Fibroblast of skin of scalp (primary cell): ENCODE measurements at places on chromosomes 4 and X.

GRCh38 chr4:55733932-55734331 lies 85.7 kb upstream of the EXOC1L start:
- DNase-seq = peak; percentile 33

- DNase-seq = no peak
Observed at GRCh38 chr4:47471591-47471990, 8.1 kb upstream of the COMMD8 start.

GRCh38 chr4:118338981-118339765 lies 13.6 kb downstream of the PRSS12 start:
- peak; percentile 83 for DNase-seq

- no peak for DNase-seq
Observed at GRCh38 chr4:1533501-1534064, 127.3 kb upstream of the NKX1-1 start.

- no peak for DNase-seq
Observed at GRCh38 chr4:41679991-41680390, 68.5 kb downstream of the PHOX2B start.

GRCh38 chrX:71599965-71600364 lies 18.3 kb downstream of the CXCR3 start:
- DNase-seq = no peak

DNA sequence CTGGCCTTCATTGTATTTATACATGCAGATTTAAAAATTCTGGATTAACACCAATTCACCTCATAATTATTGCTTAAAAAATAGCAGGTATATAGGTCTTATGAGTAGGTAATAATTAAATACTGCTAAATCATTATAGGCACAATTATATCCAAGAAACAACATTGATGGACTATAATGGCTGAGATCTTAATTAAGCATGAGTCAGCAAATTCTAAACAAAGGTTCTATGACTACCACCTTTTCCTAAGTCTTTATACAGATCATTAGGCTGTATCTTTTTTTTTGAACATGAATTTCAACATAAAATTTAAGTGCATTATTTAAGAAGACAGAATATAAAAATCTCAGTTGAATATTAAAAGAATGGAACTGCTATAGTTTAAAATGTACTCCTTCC lies 1678.7 kb upstream of the PCDH10 start:
- no peak for DNase-seq

GRCh38 chr4:180947425-180947824 lies 1295.8 kb upstream of the TENM3 start:
- DNase-seq = peak; percentile 40

DNA sequence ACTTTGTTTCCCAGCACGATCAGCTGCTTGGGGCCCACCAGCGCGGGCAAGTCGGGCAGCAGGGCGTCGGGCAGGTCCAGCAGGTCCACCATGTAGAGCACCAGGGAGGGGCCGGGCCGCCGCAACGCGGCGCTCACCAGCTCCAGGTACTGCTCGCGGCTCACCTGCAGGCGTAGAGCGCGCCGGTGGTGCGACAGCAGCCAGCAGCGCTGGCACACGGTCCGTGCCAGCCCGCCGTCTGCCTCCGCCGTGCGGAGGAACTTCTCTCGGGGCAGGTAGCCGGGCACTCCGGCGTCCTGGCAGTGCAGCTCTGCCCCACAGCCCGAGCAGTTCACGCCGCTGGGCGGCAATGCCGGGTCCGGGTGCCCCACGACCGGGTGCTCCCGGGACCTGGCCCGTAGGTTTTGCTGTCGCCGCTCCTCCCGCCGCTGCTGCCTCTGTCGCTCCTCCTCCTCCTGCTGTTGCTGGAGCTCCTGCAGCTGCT lies 527 bp downstream of the NOA1 start:
- no peak for DNase-seq

DNA sequence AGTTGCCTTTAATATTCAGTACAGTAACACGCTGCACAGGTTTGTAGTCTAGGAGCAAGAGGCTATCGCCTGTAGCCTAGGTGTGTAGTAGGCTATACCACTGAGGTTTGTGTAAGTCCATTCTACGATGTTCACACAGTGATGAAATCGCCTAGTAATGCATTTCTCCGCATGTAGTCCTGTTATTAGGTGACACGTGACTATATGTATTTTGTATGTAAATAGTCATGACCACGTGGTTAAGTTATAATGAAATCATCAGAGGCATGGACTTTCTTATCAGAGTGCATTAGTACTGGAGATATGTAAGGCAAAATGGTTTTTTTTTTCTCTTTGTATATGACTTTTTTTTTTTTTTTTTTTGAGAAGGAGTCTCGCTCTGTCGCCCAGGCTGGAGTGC lies 9.9 kb upstream of the ZCCHC4 start:
- DNase-seq = no peak

DNA sequence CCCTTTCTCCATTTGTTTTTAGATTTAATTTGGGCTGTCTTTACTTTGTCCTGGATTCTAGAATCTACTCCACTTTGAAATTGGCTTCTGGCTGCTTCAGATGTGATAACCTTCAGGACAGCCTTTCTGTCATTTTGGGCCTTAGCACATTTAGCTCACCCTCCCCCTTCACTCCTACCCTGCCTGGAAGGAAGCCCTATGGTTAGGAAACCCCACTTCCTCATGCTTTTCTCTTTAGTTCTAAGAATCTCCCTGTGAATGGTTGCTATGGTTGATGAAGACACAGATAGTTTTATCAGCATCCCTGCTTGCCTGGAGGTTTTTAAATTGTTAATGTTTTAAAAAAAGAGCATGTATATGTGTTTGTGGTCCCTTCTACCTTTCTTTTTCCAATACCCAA lies 100.7 kb upstream of the PTPN13 start:
- DNase-seq = peak; percentile 40

GRCh38 chr4:86482306-86483172 lies 111.6 kb upstream of the PTPN13 start:
- peak; percentile 68 for DNase-seq

- peak; percentile 32 for DNase-seq
Observed at GRCh38 chrX:67563469-67564448, 19.9 kb downstream of the AR start.

DNA sequence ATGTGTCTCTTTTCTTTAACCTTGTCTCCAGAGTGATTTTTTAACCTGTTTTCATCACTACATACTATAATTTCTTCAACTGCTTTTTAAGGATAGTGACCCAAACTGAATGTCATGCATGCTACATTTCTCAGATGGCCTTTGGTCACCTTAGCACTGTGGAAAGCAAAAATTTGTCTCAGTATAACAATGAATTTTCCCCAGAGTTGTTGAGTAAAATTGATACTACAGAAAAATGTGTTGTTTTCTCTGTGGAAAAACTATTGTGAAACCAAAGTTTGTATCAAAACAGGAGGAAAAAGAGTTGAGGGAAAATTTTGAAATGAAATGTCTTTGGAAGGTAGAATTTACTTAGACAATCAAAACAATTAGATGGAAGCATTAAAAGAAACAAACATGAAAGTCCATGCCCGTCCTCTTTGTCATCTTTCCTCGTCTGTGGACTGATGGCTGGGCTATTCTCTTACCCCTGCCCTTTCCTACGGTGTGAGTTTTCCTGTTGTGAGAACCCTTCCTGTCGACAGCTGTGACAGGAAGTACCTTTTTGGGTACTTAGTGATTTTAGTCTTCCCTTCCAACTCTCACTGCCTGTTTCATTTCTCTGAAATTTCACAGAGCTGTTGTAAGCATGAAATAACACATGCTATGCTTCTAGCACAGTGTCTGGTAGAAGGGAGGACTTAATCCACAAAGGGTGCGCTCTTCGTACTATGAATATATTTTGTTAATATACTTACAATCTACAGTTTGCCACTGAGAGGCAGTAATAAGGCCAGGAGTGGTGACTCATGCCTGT lies 50.8 kb downstream of the LRP2BP start:
- no peak for DNase-seq

DNA sequence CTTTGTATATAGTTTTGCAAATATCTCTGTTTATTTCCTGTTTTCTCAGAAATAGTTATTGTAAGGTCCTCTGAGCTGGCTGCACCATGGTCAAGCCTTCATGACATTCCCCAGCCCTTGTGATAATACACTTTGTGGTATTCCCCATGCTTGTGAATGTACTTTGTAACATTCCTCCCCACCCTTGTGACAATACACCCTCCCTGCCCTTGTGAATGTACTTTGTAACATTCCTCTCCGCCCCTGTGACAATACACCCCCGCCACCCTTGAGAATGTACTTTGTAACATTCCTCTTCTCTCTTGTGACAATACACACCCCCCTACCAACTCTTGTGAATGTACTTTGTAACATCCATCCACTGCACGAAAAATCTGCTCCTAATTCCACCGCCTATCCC lies 530.7 kb downstream of the CENPC start:
- DNase-seq = no peak

DNA sequence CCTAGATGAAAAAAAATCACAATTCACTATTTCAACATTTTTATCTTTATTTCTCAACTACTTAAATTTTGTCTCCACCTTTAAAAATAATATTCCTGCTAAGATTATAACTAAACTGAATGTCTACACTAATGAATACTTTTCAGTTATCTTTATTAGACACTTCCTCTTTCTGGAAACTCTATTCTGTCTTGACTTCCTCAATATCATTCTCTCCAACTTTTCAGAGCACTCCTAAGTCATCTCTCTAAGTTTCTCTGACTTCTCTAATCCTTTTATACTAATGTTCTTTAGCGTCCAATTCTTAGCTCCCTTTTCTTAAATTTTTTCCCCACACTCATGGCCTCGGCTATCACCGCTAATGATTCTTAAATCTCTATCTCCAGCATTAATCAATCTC lies 374.2 kb downstream of the FBXO8 start:
- DNase-seq = no peak

DNA sequence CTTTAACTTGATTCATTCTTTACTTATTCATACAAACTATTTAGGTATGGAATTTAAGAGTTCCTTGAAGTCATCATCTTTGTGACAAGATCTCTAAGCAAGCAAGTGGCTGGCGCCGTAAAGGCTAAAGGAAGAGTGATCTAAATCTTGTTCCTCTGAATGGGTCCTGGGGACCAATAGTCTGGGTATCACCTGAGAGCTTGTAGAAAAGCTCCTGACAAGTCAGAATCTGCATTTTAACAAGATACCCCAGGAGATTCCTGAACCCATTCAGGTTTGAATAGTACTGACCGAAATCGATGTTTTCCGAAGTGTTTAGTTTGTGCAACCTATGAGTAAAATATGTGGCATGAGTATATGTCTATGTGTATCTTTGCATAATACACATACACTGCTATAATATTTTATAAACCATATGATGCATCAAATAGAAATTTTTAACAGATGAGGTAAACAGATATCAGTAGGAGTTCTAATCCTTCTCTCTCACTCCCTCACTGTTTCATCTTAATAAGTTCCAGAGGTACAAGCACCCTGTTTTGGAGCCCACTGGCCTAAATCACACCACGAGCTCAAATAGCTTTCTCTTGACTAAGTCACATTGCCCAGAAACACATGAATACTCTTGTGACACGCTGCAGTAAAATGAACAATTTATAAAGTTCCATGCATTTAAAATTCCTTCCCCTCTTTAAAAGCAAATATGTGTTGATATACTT lies 170.0 kb downstream of the RELL1 start:
- peak; percentile 59 for DNase-seq

- peak; percentile 78 for DNase-seq
Observed at GRCh38 chr4:113760795-113761619, 531 bp downstream of the CAMK2D start.
